Myocyte (in vitro differentiated cells): ENCODE measurements at places on chromosomes 12 and 14. TPM values are rescaled to one million over a fixed set of nuclear protein-coding genes. Genes with fewer than 3 reads are reported as not detected.

ACSS3 gene
- 2.9 and 5.8 TPM in 2 replicates for total RNA-seq

DNA sequence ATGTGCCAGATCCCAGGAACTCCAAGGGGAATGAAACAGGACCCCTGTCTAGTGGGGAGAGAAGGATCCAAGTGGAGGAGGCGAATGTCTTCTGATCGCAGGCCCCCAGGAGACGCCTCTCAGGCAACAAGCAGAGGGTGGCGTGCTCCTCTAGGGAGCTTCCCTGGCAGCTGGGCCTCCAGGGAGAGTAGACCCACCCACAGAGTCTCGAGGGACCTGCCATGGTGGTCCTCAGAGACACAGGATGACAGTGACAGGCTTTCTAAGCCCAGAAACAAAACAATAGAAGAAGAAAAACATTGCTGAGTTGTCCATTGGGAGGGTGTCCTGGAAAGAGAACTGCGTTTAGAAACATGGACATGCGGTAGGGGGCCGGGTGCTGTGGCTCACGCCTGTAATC, 140.6 kb upstream of the MAP1LC3B2 start:
- no peak for DNase-seq

DNA sequence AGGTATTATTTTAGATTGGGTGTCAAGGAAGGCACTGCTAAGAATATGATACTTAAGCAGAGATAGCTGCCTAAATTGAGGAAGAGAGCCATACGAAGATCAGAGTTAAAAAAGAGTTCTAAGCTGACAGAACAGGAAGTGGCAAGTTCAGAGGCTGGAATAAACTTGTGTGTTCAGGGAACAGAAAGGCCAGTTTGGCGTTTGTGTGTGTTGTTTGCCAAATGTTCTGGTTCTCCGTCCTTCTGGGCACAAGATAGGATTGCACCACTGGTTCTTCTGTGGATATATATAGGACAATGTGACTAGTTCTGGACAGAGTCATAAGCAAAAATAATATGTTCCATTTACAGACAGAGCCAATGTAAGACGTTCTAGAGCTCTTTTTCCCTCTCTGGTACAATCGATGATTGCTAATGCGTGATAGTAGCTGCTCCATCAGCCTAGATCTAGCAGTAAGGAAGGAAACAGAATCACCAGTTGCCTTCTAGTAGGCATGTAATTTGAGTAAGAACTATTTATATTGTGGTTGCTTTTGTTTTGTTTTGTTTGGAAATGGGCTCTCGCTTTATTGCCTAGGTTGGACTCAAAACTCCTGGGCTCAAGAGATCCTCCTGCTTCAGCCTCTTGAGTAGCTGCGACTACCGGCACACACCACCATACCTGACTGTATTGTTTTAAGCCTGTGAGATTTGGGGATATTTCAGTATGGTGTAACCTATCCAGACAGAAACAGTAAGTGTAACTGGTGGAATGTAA, 7.4 kb downstream of the BBS10 start:
- peak; percentile 35 for DNase-seq

- DNase-seq: no peak
Observed at GRCh38 chr12:130281153-130281799, 56.4 kb upstream of the PIWIL1 start.

DNA sequence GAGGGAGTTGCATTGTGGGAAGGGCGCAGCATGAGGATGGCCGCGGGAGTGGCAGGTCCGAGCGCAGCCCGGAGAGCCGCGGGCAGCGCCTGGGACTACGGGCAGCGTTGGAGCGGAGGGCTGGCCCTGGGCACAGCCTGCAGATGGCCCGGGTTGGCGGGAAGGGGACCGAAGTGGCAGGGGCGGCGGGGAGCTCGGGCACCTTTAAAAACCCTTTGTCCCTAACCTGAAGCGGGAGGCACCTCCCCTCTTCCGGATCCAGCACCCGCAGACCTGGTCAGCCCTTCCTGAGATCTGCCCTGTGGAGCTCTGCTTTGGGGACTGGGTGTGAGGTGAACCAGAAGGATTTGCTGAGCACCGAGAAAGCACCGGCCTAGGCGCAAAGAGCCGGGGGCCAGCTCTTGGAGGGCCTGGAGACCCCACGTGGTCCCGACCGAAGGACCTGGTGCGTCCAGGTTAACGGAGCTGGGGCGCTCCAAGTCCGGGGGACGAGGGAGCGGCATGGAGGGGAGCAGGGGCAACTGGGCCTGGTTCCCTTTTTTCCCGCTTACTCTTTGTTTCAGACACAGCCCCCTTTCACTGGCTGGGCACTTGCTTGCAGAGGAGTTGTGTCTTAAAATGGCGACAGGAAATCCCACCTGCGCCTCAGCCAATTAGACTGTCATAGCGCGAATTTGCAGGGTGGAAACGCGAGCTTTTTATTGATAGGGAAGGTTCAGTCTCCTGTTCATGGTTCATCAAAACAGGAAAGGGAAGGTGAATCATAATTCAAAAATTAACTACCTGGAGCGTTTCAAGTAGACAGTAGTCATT, 792 bp upstream of the SLC38A1 start:
- DNase-seq: no peak

GRCh38 chr12:100826323-100826722, 31.7 kb downstream of the ANO4 start:
- peak; percentile 68 for DNase-seq

DNA sequence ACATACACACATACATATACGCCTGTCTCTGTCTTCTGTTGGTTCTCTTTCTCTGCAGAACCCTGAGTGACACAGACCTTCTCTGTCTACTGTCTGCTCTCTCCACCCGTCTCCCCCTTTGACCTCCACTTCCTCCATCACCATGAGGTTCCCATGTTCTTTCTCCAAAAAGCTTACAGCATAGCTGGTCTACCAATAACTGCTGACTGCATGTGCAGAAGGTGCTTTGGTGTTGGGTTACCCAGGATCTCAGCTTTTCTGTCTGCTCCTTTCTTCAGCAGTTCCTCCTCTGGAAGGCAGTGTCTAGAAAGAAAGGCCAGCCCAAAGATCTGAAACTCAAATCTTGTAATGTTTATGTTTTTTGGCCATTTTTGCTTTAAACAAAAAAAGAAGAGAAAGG, 125.6 kb downstream of the SMOC1 start:
- no peak for DNase-seq

LALBA gene
- total RNA-seq: not detected in 2 replicates

DNA sequence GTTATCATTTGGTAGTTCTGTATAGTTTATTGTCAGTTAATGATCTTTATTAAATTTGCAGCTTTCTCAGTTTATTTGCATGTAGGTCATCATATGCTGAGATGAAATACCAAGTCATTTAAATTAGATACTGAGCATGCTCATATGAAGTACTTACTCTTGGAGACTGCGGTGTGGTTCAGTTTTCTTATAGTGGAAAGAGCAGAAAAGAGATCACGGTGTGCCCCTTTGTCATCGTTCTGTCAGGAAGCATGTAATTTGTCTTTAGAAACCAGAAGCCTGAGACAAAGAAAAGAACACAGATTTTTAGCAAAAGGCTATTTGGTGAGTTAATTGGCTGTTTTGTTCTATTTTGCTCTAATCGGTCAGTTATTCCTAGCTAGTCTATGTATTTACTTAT, 75.6 kb downstream of the PLEKHA5 start:
- no peak for DNase-seq

GRCh38 chr14:79732911-79733655, 478.2 kb downstream of the DIO2 start:
- no peak for DNase-seq

GRCh38 chr12:78096909-78097597, 266.4 kb downstream of the NAV3 start:
- DNase-seq: peak; percentile 83

CDKN3 gene
- total RNA-seq: 3.5 and 5.0 TPM in 2 replicates

KCNMB4 gene
- total RNA-seq: 1.6 TPM in 2 replicates

- peak; percentile 61 for DNase-seq
Observed at GRCh38 chr14:69288011-69288771, 28.2 kb downstream of the GALNT16 start.

DNA sequence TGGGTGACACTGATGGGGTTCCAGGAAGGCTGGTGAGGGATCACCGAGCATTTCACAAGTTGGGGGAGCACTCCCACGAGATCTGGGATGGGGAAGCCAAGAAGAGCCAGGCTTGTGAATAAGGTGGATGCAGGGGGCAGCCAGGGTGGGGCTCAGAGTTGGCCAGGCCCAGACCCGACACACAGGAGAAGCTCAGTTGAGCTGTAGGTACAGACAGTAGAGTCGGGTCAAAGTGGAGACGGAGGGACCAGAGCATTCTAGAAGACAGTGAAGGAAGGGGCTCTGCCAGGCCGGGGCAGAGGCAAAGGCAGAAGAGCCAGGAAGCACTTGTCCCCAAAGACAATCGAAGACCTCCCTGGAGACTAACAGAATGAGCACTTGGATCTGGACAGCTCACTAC, 70.9 kb upstream of the BCL11B start:
- DNase-seq: no peak

DNA sequence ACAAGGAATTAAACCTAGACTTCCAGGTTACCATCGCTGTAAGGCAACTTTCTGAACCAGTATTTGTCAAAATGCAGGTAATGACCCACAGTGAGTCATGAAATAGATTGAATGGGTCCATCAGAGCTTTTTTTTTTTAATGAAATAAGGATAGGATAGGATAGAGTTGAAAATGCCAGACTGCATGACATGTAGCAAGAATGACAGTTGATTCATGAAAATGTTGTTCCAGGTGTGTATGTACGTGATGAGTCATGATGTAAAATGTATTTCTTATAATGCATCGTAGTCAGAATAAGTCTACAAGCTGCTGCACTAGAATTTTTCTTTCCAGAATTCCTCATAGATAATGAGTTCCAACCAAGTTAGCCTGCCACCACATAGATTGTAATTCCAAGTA, 184.4 kb upstream of the BCL2L14 start:
- no peak for DNase-seq

P3H3 gene
- total RNA-seq: 21.4 and 25.6 TPM in 2 replicates

GRCh38 chr12:69338120-69338859, 9.9 kb upstream of the LYZ start:
- DNase-seq: no peak

DNA sequence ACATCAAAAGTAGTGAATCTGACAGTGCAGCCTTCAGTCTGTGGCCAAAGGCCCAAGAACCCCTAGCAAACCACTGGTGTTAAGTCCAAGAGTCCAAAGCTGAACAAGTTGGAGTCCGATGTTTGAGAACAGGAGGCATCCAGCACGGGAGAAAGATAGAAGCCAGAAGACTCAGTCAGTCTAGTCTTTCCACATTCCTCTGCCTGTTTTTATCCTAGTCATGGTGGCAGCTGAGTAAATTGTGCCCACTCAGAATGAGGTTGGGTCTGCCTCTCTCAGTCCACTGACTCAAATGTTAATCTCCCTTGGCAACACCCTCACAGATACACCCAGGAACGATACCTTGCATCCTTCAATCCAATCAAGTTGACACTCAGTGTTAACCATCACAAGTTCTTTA, 1255.4 kb downstream of the LRFN5 start:
- DNase-seq: no peak

GRCh38 chr12:96881608-96882007, 25.4 kb upstream of the NEDD1 start:
- DNase-seq: no peak

DCN gene
- total RNA-seq: 356 and 491 TPM in 2 replicates

DNA sequence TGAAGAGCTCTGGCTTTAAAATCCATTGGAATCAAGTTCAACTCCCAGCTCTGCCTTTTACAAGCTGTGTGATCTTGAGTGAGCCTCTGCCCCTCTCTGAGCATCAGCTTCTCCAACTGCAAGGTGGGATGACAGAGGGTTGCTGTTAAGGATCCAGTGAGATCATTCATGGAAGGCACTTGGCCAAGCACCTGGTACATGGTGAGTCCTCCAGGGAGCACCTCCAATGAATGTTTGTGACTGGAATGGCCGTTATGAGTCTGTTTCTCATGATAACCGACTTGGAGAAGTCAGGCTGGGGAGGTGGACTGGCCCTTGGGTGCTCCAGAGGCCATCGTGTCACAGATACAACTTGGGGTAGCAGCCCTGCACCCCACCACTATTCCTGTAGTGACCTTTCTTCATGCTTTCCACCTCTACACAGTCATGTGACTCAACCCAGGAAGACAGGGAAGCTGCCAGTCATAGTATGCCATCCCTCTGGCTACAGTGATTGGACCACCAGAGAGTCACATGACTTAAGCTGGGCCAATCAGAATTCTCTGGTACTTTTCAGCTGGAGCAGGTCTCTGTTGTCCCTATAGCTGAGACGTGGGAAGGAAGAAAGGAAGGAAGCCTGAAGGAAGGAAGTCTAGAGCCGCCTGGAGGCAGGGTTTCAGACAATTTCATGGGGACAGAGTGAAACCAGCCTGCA, 146.5 kb upstream of the MYL2 start:
- DNase-seq: no peak

CDH24 gene
- total RNA-seq: 3.2 and 3.7 TPM in 2 replicates

- DNase-seq: no peak
Observed at GRCh38 chr12:118746176-118746575, 235.2 kb upstream of the SRRM4 start.

GRCh38 chr12:50297027-50297426, 13.7 kb upstream of the LIMA1 start:
- DNase-seq: no peak

DNA sequence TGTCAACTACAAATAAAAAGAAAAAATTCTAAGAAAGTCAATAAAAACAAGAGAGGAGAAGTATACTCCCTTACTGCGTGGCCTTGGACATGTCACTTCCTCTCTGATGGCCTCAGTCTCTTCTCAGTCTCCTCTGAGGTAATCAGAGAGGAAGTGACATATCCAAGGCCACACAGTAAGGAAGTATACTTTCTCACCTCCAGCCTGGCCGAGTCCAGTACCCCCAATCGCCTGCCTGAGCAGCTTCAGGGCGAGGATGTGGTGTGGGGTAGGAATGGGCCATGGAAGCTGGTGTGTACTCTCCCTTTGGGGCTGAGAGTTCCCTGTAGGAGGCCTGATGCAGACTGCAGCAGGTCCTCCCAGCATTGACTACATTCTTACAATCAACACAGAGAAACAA, 15.8 kb downstream of the VDR start:
- no peak for DNase-seq

ANO4 gene
- 0.99 and 1.3 TPM in 2 replicates for total RNA-seq

- no peak for DNase-seq
Observed at GRCh38 chr12:22702690-22703089, 77.7 kb downstream of the ETNK1 start.

- no peak for DNase-seq
Observed at GRCh38 chr14:63922696-63923421, 70.1 kb downstream of the SYNE2 start.

DNA sequence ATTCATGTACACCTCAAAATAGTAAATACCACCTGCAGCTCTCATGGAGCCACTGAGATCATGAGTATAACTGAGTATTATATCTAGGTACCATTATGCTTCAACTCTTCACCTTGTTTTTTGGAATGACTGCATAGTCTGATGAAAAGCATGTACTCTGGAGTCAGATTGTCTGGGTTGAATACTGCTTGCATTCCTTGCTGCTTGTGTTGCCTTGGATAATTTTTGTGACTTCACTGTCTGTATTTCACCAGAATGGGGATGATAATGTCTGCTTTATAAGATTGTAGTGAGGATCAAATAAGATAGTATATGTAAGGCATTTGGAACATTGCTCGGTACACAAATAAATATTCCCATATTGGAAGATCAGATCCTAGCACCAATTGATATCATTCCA, 54.2 kb downstream of the SUSD6 start:
- no peak for DNase-seq

PRICKLE1 gene
- 12.3 and 15.6 TPM in 2 replicates for total RNA-seq

TMEM229B gene
- total RNA-seq: 1.4 TPM in 2 replicates
